Smooth muscle cell of the brain vasculature (primary cell): ENCODE measurements at places on chromosomes 16 and 17.

- no peak for DNase-seq
Measured at GRCh38 chr17:48539177-48539576, 5.7 kb downstream of the HOXB2 start.

GRCh38 chr17:386141-386876 is 33.7 kb upstream of the RPH3AL start:
- no peak for DNase-seq

GRCh38 chr16:52293204-52293603 is 253.7 kb downstream of the TOX3 start:
- DNase-seq = no peak

GRCh38 chr17:1796800-1797199 is 32.9 kb downstream of the SMYD4 start:
- DNase-seq = no peak

GRCh38 chr17:2724784-2725164 is 13.2 kb upstream of the CLUH start:
- DNase-seq = no peak

DNA sequence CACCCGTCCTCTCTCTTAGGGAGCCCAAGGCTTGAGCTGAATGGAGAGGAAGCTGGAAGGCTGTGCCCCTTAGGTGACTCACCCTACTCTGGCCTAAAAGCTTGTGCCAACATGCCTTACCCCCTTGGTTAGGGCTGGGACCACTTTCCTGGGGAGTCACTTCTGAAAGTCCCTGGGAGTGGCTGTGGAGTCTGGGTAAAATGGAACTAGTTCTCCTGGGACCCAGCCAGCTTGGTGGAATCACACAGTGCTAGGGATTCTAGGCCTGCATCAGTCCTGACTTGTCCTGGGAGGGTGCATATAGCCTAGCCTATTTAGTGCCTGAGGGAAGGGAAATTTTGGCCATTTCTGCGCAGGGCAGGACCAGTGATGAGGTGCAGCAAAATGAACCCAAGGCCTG is 10.5 kb downstream of the MMP28 start:
- DNase-seq = no peak

DNA sequence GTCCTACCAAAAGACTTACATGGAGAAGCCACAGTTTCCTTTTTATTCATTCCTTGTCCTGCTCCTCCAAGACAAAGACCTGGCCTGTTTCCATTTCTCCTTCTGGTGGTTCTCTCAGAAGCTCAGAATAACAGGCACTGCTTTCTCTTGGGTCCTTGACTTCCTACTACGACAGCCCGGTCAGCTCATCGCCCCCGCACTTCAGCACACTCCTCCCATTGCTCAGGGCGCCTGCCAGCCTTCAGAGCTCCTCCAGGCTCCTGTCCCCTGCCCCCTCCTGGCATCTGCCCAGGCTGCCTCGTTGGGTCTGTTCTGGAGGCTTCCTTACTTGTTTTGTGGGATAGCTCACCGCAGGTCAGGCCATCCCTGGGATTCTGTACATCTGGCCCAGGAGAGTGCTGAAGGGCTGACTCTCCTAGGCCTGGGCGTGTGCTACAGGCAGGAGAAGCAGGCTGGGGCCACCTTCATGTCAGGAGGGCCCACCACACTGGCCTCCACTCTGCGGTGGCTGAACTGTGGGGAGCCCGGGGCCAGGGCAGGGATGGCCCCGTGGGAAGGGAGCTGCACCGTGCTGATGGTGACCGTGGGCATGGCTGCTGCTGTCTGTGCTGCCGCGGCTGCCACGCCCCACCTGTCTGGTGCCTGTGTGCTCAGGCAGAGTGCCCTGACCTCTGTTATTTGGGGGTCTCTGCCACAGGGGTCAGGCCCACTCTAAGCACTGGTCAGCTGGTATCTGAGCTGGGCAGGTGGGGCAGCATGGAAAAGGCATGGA is 17.7 kb downstream of the TCF25 start:
- DNase-seq = no peak

DNA sequence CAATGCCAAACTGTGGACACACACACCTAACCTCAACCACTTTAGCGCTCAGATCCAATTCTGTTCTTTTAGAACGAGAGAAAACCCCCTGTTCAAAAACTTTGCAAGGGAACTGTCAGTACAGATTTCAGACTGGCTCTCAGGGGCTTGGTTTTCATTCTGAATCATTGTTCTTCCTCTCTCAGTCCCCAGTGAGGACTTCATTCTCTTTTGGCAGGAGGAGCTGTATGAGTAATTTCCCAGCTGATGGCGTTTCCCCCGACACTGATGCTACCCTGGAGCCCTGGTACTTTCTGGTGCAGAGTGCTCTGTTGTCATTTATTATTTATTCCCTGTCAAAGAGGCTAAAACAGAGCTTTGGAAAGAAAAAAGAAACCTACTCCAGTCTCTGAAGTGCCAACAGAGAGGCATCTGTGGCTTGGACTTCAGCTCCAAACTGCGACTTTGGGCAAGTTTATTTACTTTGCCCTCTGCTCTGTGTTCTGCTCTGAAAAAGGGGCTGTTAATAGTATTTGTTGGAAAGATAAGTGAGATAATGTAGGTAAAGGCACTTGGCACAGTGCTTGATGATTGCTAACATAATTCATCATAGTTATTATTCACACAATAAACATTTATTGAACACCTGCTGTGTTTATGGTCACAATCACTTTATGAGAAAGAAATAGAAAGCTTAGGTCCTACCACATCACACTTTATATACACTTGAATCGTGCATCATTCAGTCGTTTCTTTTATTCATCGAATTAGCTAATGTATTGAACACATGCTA is 28.3 kb downstream of the ETV4 start:
- DNase-seq = no peak

DNA sequence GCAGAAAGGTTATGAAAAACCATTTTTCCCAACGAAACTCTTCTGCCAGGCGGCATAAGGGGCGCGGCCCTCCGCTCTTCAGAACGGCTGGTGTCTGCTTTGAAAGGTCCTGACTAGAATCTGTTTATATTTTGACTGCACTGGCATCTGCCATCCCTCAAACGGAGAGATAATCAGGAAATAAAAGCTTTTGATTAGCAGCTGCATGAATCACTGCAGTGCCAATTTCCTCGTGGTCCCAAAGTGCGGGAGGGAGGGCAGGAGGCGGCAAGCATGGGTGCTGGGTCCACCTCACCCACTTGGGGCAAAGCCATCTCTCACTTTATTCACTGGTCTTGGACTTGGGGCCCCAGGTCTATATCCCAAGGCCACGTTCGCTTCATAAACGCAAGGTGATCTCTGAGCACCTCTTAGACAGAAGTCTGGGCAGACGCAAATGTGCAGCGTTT is 49.7 kb downstream of the TBC1D16 start:
- DNase-seq = no peak

- DNase-seq = no peak
Measured at GRCh38 chr16:870856-871561, 70.5 kb upstream of the GNG13 start.

GRCh38 chr16:82146957-82147356 is 23.1 kb downstream of the MPHOSPH6 start:
- no peak for DNase-seq

DNA sequence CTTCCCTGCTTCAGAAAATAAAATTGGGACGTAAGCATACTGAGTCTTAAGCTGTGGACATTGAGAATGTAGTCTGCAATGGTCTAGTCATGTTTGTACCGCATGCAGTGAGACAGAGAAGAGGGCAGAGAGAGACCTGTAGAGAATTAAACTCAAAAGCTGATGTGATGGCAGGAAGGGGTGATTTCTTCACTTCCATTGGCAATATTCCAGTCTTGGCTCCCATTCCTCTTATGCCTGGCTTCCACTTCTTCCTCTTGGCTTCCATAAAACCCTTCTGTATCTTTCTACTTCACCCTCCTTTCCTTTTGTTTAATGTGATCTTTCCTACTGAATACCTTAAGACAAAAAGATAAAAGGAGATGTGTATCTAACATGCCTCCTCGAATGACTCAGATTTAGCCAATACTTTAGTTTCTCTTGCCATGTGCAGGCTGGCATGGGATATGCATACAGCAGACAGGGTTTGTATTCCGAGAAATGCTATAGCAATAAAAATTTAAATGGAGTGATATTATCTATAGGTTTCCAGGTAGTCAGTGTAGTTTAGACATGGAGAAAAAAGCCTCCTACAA is 423.1 kb upstream of the DYNLRB2 start:
- DNase-seq = no peak

GRCh38 chr16:591231-591630 is 1.4 kb downstream of the RAB40C start:
- DNase-seq = no peak

DNA sequence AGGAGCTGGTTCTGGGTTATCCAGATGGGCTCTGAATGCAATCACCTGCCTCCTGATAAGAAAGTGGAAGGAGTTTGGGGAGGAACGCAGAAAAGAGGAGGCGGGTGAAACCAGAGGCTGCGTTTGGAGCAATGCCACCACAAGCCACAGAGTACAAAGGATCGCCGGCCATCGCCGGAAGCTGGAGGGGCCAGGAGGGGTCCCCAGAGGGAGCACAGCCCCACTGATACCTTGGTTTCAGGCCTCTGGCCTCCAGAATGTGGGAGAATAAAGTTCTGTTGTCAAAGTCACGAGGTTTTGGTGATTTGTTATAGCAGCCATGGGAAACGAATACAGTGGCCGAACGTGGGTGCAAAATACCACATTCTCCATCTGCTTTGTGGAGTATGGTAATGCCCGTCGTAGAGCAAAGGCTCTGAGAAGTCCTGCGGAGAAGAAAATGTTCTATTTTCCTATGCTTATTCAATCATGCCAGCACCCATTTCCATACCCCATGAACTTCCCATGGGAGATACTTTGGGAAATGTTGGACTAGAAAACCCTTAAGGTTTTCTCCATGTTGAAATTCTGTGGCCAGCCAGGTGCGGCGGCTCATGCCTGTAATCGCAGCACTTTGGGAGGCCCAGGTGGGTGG is 51.4 kb downstream of the ZDHHC7 start:
- DNase-seq = no peak

- DNase-seq = no peak
Measured at GRCh38 chr16:89150090-89150835, 21.3 kb upstream of the CDH15 start.

GRCh38 chr17:1485423-1486376 is 6.8 kb downstream of the MYO1C start:
- no peak for DNase-seq

- no peak for DNase-seq
Measured at GRCh38 chr17:74004056-74004455, 199.4 kb upstream of the RPL38 start.

- DNase-seq = no peak
Measured at GRCh38 chr17:3665834-3666233, 2.5 kb downstream of the TAX1BP3 start.

GRCh38 chr16:15418206-15418605 is 16.2 kb upstream of the BMERB1 start:
- no peak for DNase-seq

DNA sequence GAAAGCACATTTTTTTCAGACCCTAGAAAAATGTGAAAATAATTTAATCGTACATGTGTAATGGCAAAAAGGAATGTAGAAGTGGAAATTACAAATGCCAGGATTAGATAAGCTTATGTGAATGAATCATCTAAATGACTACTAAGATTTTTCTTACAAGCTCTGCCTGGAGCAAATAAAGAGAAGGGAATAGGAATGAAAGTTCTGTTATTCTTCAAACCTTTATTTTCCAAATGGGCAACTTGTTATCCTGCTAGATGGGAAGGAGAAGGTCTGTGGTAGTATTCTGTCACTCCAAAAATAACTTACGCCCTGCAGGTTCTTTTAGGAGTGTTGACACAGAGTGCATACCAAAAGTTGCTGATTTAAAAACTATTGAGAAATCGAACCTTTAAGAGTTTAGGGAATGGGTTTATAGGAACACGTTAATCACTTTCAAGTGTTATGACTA is 9.7 kb downstream of the CTCF start:
- DNase-seq = no peak

GRCh38 chr16:10242916-10243315 is 60.7 kb upstream of the GRIN2A start:
- no peak for DNase-seq

GRCh38 chr16:31215287-31216162 is 1.4 kb downstream of the PYDC1 start:
- no peak for DNase-seq

DNA sequence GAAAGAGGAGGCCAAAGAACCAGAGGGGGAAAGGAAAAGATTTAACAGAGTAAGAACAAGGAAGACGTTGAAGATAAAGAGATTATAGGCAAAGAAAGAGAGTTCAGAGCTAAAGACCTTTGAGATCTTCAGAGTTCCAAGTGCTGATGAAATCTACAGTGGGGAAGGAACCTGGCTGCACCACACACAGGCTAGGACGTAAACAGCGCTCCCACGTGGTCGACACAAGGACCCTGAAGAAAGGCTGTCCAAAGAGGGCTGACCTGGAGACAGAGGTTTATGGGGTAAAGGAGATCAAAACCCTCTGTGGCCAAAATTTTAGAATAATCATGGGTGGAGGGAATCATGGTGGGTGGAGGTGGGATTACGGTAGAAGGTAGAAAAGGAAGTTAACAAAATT is 121.6 kb downstream of the PMP22 start:
- no peak for DNase-seq

DNA sequence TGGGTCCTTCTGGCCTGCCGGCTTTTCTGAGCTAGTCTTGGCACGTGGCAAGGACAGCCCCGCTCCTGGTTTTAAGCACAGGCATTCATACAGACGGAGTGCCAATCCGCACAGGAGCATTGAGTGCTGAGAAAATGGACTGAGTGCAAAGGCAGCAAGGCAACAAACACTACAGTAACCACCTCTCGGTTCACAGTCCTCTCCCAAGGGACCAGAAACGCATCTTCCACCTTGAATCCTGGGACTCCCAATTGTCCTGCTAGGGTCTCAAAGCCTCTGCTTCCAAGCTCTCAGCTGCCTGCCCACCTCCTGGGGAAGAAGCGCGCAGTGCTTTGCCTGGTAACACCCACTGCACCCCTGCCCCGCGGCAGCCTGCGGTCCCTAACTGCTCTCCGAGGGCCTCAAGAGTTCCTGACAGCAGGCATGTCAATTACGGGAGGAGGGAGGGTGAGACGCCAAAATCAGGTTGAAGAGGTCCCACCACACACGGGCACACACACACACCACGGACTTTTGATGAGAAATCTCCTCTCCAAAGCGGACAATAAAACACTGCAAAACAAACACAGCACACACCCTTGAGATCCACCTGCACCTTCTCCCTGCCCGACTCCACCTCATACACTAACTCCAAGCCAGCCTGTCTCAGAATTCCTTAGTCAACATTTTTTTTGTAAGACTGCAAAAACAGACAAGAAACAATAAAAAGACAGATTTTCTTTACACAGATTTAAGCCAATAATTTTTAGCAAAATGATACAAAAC is 15.0 kb downstream of the SLC16A3 start:
- DNase-seq = no peak

GRCh38 chr16:86099326-86099725 is 200.4 kb downstream of the IRF8 start:
- DNase-seq = no peak
